ENCODE measurements at places on chromosomes 2 and 18. TPM values are rescaled to one million over a fixed set of nuclear protein-coding genes. Genes with fewer than 3 reads are reported as not detected.

MDH1B gene
- total RNA-seq, result under 0.01 TPM

EIF5B gene
- 23.7 TPM for total RNA-seq

NT5C1B gene
- total RNA-seq, result not detected

GPC1 gene
- 10.4 TPM for total RNA-seq

MRPL19 gene
- 69.8 TPM for total RNA-seq

AMER3 gene
- total RNA-seq, result not detected

MGAT5 gene
- 54.9 TPM for total RNA-seq

GALR1 gene
- not detected for total RNA-seq

SLC30A3 gene
- total RNA-seq, result 0.32 TPM

FIGN gene
- 1.1 TPM for total RNA-seq

ST6GAL2 gene
- not detected for total RNA-seq

SCRN3 gene
- 18.5 TPM for total RNA-seq

TGIF1 gene
- total RNA-seq, result 144 TPM

CKAP2L gene
- 4.2 TPM for total RNA-seq

CCL20 gene
- 0.65 TPM for total RNA-seq

COL4A3 gene
- not detected for total RNA-seq

ASB18 gene
- total RNA-seq, result not detected

DOK1 gene
- total RNA-seq, result 21.6 TPM

IGFBP2 gene
- total RNA-seq, result 151 TPM

ZAP70 gene
- total RNA-seq, result not detected

STAT4 gene
- total RNA-seq, result 0.46 TPM

FN1 gene
- total RNA-seq, result 1,607 TPM

SGPP2 gene
- total RNA-seq, result not detected
